ENCODE measurements at places on chromosomes 5 and 9.

DNA sequence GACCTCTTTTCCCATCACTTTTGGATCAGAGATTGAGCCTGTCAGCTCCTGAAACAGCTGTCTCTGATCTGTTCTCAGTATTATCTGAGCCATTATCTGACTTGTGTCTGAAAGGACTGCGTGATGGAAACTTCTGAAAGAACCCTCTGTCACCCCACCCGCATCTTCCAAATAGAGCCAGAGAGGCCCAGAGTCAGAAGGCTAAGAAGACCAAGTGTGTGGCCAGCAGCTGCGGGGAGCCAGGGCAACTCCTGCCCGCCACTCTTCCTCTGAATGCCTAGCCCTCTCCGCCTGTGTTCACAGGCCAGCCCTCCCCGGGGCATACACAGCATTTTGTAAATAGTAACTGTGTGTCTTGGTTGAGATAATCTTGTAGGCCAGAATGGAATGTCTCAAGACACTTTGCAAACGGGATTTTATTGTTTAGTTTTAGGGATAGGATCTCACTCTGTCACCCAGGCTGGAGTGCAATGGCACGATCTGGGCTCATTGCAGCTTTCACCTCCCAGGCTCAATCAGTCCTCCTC lies 92.7 kb downstream of the AOPEP start:
- no peak for DNase-seq

GRCh38 chr9:127833555-127833954 lies 20.9 kb downstream of the ENG start:
- no peak for DNase-seq

- DNase-seq = no peak
These were observed 222.0 kb downstream of the MAN2A1 start for GRCh38 chr5:109911731-109912130.

DNA sequence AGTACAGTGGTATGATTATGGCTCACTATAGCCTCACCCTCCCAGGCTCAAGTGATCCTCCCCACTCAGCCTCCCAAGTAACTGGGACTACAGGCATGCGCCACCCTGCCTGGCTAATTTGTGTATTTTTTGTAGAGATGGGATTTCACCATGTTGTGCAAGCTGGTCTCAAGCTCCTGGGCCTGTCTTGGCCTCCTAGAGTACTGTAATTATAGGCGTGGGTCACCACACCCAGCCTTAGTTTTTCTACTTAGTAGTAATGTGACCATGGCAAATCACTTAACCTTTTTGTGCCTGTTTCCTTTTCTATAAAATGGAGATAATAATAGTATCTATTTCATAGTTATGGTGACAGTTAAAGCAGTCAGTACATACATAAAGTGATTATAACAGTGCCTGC lies 22.2 kb downstream of the GLE1 start:
- no peak for DNase-seq

Measured in GDM1 (cell line).